ENCODE measurements at places on chromosomes 16 and 17.

- no peaks in the 10 kb centered on the region for H3K27me3 ChIP-seq
- H3K27ac ChIP-seq, result no peak overlapping the region
- DNase-seq, result peak; percentile 74
- no peaks in the 10 kb centered on the region for H3K36me3 ChIP-seq
- H3K4me3 ChIP-seq, result peak overlapping the region; percentile 12
- peaks cover 9% of the 10 kb centered on the region for H3K4me1 ChIP-seq
Measured at GRCh38 chr16:1089822-1090619, 6.0 kb downstream of the C1QTNF8 start.

DNA sequence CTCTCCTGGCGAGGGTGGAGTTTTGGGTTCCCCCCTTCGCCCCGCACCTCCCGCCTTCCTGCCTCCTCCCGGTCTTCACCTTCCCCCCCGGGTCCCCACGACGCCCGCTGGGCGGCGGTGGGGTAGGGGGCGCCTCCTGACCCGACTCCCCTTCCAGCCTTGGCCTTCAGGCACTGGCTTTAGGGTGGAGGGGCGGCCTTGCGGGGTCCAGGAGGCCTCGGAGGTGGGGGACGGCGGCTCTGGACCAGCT, 2.4 kb downstream of the SLC16A3 start:
- no peaks in the 10 kb centered on the region for H3K27me3 ChIP-seq
- H3K27ac ChIP-seq, result peak overlapping the region; percentile 6
- peaks cover 2% of the 10 kb centered on the region for H3K36me3 ChIP-seq
- DNase-seq, result no peak
- H3K4me1 ChIP-seq, result peaks cover 5% of the 10 kb centered on the region
- peak overlapping the region; percentile 14 for H3K4me3 ChIP-seq

DNA sequence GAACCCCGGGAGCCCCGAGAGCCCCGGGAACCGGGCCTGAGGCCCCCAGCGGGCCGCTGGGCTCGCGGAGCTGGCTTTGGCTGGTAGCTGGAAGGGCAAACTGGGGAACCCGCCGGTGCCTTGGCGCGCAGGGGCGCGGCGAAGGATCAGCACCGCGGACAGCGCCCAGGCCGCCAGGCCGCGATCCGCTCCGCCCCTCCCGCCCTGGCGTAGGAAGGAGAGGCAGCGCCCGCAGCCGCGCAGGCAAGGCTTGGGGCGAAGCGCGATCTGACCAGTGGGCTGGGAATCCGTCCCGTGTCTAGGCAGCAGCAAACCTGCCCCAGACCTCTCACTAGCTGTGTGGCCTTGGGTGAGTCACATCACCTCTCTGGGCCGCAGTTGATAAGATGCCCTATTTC, 331 bp upstream of the CCDC92B start:
- H3K4me3 ChIP-seq, result no peak overlapping the region
- H3K36me3 ChIP-seq, result no peaks in the 10 kb centered on the region
- no peak overlapping the region for H3K27ac ChIP-seq
- peaks cover 22% of the 10 kb centered on the region for H3K27me3 ChIP-seq

DNA sequence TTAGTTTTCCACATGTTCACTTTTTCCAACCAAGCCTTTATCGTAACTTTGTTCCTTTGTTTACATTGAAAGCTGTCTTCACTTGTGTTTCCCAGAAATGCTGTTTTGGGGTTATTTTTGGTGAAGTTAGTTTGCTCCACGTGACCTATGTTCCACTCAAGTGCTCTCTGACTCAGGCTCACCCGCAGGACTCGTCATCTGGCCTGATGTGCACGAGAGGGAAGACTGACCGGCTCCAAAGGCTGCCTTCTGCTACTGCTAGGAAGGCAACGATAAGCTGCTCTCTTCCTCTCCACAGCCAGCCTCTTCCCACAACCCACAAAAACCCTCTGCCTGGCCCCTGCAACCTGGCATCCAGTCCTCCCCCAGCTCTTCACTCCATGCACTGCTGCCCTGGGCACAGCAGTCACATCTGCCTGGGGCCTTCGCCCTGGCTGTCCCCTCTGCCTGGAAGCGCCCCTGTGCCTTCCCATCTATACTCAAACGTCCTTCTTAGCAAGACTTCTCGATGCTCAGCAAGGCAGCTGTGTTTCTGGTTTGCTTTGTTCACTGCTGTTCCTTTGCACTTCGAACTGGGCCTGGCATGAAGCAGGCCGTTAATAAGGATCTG, 28.0 kb downstream of the ZCCHC14 start:
- peaks cover 71% of the 10 kb centered on the region for H3K4me1 ChIP-seq
- no peaks in the 10 kb centered on the region for H3K27me3 ChIP-seq
- no peaks in the 10 kb centered on the region for H3K36me3 ChIP-seq
- H3K4me3 ChIP-seq, result no peak overlapping the region

DNA sequence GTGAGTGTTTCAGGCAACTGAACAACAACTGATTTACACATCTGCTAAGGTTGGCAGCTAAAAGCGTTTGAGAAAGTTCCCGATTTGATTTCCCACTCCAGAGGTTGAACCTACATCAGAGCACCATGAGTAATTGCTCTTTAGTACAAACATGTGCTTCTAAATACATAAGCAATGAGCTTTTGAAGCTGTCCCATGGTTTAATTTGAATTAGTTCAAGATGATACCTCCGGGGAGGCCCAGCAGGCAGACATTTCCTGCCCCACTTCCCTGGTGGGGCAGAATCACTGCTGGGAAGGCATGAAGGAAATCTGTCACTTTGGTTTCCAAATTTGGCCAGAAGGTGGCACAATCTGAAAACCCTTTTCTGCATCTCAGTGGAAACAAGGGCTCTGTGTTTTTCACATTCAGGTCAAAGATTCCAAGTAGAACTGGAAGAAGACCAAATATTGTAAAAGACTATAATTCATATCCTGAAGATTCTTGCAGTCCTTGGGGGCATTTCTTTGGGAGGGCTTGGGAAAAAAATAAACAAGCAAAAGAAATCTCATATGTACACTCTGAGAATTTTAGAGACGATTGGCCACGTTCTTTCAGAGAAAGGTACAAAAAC, 176.2 kb upstream of the FAM20A start:
- peak overlapping the region; percentile 67 for H3K27ac ChIP-seq
- peaks cover 41% of the 10 kb centered on the region for H3K4me1 ChIP-seq
- H3K36me3 ChIP-seq, result no peaks in the 10 kb centered on the region

GRCh38 chr16:10663146-10663545, 31.6 kb downstream of the TEKT5 start:
- peaks cover 3% of the 10 kb centered on the region for H3K27me3 ChIP-seq
- H3K4me3 ChIP-seq, result no peak overlapping the region
- H3K4me1 ChIP-seq, result no peaks in the 10 kb centered on the region
- no peak for DNase-seq

- no peak overlapping the region for H3K4me3 ChIP-seq
- H3K36me3 ChIP-seq, result no peaks in the 10 kb centered on the region
- H3K27ac ChIP-seq, result peak overlapping the region; percentile 28
- DNase-seq, result no peak
Measured at GRCh38 chr16:90020838-90021382, 1.7 kb upstream of the DBNDD1 start.

- no peak overlapping the region for H3K27ac ChIP-seq
- H3K4me1 ChIP-seq, result no peaks in the 10 kb centered on the region
- DNase-seq, result no peak
- no peak overlapping the region for H3K4me3 ChIP-seq
Measured at GRCh38 chr16:74902161-74902560, 82.8 kb downstream of the WDR59 start.

DNA sequence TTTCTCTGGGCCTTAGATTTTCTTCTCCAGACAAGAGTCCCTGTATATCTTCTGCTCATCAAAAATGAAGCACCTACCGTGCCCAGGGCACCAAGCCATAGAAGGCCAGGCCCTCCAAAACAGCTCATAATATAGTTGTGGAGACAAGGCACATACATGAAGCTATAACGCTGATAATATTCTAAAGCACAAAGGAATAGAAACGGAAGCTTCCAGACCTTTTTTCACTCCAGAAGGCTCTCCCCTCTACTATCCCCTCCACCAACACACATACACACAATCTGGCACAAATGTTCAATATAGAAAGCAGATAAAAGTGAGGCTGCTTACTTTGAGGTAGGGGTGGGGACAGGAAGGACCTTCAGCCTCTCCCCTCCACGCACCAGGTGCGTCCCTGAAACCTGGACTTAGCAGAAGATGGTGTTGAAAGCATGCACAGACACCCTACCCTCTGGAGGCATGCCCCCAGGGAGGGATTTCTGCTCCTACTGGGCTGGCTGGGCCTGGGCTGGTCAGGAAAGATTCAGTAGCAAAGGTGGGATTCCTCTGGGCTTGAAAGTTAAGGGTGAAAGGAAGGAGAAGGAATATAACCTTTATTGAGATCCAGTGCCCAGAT, 14.1 kb upstream of the SUPT4H1 start:
- H3K4me1 ChIP-seq, result peaks cover 38% of the 10 kb centered on the region
- H3K27me3 ChIP-seq, result no peaks in the 10 kb centered on the region
- no peak for DNase-seq
- no peaks in the 10 kb centered on the region for H3K36me3 ChIP-seq
- H3K27ac ChIP-seq, result peak overlapping the region; percentile 85

GRCh38 chr17:81511804-81512561, 616 bp downstream of the ACTG1 start:
- H3K4me1 ChIP-seq, result peaks cover 28% of the 10 kb centered on the region
- H3K36me3 ChIP-seq, result no peaks in the 10 kb centered on the region
- peak overlapping the region; percentile 92 for H3K4me3 ChIP-seq
- H3K27me3 ChIP-seq, result no peaks in the 10 kb centered on the region

GRCh38 chr16:48681520-48681919, 71.5 kb upstream of the N4BP1 start:
- DNase-seq, result no peak
- no peak overlapping the region for H3K4me3 ChIP-seq
- no peaks in the 10 kb centered on the region for H3K36me3 ChIP-seq

DNA sequence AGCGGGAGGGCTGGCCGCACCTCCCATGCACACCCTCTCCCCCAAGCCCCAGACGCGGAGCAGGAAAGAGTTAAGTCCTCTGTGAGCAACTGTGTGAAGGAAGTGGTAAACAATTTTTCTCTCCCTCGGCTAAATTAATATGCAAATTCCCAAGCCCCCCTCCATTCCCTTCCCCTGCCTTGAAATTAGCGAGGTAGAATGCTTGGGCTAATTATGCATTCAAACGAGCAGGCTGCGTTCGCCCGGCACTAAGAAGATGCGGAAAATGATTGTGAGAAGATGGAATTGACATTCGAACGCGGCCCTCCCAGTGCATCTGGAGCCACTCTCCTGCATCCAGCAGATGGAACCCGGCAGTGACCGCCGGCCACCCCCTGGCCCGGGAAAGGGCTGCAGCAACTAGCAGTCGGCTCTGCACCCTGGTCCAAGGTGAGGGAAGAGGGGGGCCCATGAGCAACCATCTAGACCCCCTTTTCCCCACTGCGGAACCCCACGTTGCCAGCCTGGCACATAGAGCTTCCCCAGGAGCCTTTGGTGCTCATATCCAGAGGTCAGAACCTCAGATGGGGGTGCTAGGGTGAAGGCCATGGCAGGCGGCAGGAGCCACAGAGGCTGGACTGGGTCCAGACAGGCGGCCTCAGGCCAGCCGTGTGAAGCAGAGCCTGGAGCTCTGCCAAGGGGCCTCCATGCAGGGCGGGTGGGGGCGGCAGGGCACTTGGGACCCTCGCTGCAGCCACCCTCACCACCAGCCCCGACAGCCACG, 49.1 kb upstream of the ACSF3 start:
- H3K36me3 ChIP-seq, result no peaks in the 10 kb centered on the region
- H3K27ac ChIP-seq, result no peak overlapping the region
- H3K4me1 ChIP-seq, result no peaks in the 10 kb centered on the region
- DNase-seq, result no peak
- no peak overlapping the region for H3K4me3 ChIP-seq
